ENCODE measurements at places on chromosomes 4 and X.
A peak's percentile ranks its signal among the peaks of the same experiment; 100 is the strongest.

- no peak for DNase-seq
These were observed 31.1 kb downstream of the CLDN22 start for GRCh38 chr4:183288955-183289354.

DNA sequence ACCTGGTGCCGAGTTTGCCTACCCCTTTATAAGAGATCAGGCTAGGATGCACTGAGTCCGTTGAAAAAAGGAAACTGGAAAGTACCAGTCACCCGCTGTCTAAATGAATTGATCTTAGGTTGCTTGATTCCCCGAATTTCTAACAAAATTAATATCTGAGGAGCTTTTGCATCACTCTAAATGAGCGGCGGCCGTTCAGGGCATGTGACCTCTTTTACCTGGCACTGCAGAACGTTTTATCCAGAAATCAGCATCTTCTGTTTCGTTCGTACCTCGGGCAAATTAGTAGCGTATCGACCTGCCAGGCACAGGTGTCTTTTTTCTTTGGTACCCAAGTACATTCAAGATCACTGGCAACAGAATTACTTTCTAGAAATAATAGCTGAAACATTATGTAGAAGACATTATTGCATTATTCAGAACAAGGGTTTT, 876 bp downstream of the KLHL2 start:
- DNase-seq, result peak; percentile 43

DNA sequence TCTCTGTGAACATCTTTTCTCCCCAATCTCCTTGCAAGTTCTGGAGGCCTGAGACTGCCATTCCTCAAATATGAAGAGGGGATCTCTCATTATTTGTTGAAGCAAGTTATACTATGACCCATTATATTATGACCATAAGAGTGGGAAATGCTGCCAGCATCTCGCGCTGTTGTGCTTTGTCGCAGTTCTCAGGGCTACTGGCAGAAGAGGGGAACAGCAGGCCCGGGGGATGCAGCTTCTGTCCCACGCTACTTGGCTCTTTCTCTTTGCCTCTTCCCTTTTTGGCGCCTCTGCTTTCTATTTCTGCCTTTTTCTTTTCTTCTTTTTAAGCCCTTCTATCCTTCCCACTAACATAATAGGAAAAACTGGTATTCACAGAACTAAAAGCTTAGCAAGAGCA, 64.2 kb downstream of the GEMIN8 start:
- no peak for DNase-seq

DNA sequence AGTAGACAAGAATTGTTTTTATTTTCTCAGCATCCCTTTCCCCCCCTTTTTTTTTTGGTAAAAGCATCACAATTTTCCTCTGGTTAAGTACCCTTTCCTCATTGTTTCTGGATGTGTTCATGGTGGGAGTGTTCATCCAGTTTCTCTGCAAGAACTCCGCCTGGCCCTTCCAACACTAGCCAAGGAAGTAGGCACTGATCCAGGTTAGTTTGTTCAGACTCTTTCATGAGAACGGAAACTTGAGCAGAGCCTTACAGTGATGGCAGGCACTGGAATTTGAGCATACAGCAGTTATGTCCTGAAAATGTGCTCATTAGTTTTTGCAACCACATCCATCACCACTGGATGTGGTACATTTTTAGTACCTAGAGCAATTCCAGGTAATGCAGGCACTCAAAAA, 336.1 kb upstream of the BOD1L1 start:
- DNase-seq, result no peak

- DNase-seq, result peak; percentile 56
These were observed 80.9 kb downstream of the NKX6-1 start for GRCh38 chr4:84417997-84418709.

DNA sequence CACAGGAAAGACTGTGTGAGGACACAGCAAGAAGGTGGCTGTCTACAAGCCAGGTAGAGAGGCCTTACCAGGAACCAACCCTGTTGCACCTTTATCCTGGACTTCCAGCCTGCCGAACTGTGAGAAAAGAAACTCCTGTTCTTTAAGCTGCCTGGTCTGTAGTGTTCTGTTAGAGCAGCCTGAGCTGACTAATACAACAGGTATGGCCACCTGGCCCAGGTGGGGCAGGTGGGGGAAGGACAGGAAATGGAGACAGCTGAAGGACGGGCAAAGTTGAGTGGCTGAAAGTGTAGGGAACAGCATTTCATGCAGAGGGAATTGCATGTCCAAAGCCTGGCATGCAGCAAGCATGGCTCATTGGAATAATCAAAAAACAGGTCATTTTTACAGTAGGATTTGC, 35.1 kb downstream of the CYTL1 start:
- DNase-seq, result no peak

DNA sequence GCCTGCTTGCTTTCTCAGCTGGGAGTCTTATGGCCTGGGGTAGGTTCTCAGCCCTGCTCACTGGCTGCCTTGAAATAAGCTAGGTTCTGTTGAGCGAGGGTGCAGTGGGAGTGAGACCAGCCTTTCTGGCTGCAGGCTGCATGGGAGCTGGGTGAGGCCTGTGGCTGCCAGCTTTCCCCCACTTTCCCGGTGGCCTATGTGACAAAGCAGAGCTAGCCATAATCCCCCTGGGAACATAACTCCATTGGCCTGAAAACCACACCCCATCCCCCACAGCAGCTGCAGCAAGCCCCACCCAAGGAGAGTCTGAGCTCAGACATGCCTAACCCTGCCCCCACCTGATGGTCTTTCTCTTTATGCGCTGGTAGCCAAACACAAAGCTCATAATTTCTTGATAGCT, 118.9 kb downstream of the KLHL4 start:
- DNase-seq, result no peak

DNA sequence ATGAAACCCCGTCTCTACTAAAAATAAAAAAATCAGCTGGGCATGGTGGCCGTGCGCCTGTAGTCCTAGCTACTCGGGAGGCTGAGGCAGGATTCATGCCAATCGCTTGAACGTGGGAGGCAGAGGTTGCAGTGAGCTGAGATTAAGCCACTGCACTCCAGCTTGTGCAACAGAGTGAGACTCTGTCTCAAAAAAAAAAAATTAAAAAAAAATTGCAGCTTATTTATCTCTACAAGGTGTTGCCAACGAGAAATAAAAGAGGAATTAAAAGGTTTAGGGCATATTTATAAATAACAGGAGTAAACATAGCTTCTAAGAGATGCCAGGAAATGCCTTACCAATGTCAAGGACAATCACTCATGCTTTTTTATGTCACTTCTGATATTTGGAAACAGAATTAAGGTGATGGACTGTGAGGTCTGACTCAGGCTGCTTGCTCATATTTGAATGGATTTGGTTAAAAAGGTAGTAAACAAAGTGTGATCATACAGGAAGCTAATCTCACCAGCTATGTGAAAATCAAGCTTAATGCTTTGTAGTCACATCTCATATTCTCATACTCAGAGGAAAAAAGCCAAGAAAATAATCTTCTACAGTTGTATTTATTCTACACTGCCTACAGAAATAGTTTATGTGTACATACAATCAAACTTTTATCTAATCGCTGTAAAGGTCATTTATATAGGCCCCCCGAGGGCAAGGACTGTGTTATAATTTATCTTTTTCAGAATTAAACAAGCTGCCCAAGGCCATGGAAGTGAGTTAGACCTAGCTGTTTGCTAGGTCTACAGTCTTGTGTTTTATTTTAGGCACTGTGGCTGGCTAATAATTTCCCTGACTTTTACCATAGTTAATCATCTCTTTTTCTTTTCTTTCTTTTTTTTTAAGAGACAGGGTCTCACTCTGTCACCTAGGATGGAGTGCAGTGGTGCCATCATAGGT, 61.1 kb upstream of the RBMX start:
- DNase-seq, result no peak

DNA sequence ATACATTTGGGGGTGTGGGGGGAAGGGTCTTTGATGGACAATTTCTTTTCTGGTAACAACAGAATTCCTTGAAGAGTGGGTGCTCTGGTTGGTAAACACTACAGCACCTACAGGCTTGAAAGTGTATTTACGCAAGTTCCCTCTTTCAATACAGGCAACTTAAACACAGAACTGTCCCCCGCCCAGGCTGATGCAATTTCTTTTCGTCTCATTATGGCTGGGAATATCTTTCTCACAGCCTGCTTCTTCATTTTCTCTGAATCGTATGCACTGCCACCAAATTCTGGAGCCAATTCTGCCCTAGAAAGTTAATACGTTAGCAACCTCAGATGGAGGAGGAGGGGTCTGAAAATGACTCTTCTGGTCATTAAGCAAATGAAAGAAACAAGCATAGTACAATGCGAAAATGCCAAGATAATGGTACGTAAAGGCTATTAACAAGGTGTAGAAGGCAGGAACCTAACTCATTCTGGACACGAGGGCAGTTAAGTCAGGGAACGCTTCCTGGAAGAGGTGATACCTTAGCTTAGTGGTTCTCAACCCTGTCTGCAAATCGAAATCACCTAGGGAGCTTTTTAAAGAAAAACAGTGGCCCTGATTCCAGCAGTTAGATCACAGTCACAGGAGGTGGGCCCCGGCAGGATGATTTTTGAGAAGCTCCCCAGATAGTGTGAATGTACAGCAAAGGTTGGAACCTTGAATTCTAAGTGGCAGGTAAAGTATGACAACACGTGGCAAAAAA, 1.0 kb downstream of the AGA start:
- DNase-seq, result peak; percentile 2

- peak; percentile 65 for DNase-seq
These were observed 106.2 kb downstream of the SYTL5 start for GRCh38 chrX:38112566-38112965.

GRCh38 chr4:107876099-107876498, 51.4 kb downstream of the SGMS2 start:
- no peak for DNase-seq

DNA sequence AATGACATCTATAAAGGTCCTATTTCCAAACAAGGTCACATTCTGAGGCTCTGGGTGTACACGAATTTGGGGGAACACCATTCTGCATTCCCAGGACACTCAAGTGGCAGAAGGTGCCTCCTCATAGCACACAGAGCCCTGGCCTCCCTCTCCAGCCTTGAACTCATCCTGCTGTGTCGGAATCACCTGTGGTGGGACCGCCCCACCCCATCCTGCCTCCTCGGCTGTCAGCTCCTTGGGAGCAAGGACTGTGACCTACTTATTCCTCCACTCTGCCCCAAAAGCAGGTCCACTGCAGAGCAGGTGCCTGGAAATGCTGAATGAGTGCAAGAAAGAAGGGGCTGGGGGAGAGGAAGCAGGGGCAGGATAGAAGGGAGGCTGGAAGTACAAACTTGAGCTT, 33.5 kb downstream of the HTRA3 start:
- DNase-seq, result no peak

DNA sequence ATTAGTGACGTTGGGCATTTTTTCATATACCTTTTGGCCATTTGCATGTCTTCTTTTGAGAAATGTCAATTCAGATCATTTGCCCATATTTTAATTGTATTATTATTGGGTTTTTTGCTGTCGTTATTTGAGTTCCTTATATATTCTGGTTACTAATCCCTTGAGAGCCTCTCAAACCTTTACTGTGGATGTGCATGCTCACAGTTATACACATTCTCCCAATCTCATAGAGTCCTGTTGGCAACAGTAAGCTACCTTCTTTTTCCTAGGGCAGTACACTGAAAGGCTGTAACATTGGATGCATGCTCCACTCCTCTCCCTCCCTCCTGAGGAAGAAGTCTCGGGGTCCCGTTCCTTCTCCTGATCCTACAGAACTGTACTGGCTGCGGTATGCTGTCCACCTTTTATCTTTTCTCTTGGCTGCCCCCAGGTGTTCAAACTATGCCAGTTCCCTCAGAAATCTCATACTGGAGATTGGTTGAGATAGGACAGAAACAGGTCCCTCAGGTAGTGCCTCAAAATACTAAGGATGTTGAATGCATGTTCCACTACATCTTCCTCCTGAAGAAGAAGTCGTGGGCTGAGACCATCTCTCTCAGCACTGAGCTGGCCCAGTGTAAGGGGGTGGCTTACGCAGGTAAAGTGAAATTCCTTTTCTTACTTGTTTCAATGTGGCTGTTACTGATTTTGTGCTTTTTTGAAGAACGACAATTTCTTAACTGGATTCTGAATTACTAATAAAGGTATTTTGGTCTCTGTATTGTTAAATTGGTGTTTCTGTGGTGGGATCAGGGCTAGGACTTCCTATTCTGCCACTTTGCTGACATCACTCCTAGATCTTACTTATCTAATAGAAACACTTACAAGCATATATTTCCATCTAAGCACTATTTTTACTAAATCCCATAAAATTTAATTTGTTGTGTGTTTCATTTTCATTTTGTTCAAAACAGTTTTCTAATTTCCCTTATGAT, 145.4 kb upstream of the HUWE1 start:
- DNase-seq, result peak; percentile 19

GRCh38 chrX:13088156-13088487, 43.7 kb upstream of the FAM9C start:
- no peak for DNase-seq

DNA sequence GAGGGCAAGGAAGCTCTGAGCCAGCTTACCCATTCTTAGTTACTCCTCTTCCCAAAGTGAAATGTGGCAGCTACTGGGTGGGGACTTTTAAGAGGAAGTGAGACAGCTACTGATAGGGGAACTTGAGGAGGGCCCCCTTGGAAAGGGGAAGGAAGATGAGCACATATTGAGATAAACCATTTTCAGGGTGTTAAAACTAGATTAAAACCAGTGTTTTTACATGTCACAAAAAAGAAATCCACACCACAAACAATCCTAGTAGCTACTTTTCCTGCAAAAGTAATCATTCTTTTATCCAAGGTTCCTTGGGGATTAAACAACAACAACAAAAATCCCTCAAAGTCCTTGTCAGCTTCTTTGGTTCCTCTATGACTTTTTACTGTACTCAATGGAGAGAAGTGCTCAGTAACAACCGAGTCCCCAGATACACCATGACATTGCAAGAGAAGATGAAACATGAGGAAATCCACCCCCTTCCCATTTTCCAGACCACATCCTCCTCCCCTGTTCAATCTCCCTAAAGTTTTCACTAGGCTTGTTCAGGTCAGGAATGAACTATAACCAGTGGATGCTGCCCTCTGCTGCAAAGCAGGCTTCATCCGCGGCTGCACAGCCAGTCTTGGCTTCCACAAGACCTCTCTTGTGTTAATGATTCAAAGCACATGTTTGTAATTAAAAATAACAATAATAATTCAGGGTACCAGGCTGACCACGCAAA, 113.5 kb upstream of the TMEM164 start:
- no peak for DNase-seq

DNA sequence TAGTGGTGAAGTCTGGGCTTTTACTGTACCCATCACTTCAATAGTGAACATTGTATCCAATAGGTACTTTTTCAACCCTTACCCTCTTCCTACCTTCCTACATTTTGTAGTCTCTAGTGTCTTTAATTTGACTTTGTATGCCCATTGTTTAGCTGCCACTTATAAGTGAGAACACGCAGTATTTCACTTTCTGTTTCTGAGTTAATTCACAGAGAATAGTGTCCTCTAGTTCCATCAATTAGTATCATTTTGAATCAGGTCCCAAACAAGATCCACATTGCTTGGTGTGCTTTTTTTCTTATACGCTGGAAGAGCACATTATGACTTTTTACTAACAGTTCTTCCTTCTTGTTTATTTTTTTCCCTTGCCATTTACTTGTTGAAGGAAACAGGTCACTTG, 176.0 kb upstream of the WDFY3 start:
- no peak for DNase-seq

DNA sequence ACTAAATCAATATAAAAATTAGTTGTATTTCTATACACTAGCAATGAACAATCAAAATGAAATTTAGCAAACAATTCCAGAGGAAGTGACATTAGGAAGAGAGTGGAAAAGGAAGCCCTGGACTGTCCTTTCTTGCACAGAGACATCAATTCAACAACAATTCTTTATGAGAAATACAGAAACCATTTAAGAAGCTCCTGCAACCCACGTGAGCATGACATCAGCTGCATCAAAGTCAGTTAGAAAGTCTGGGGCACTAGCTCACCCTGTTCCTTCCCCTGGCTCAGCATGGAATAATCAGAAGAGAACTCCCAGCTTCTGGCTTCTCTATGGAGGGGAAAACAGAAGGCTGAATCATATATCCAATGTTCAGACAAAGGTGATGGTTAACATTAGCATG, 48.6 kb upstream of the STARD8 start:
- DNase-seq, result no peak

Data from NCI-H1105 treated with DMSO at 0.1 percent for 48 hours (cell line).